ENCODE measurements at places on chromosomes 3 and 15.

DNA sequence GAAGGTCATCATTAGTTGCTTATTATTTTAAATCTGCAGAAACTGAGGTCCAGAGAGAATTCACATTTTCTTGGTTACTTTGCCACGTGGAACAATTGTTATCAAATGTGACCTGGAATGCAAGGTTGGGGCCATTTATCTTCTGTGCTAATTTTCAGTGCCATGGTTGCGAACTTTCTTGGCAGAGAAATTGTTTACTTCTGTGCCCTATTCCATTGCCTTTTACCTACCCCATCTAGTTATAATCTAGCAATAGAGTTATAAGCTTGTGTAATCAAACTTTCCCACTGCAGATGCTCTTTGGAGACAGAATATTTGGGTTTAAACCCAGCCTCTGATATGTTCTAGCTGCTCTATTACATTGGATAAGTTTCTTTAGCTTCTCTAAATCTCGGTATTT lies 242.9 kb downstream of the LPP start:
- no peak for DNase-seq

DNA sequence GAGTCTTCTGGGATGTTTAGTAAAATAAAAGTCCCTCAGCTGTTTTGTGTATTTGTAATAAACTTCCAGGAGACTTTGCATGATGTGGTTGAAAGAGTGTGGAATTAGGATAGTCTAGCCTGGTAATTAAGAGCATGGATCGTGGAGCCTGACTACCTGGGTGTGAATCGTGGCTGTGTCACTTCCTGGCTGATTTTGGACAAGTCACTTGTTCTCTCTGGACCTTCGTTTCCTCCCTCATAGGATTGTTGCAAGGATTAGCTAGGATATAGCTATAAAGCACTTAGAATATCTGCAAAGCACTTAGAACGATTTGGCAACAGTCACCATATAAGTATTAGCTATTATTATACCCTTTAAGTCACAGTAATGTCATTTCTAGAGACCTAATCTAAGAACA lies 40.2 kb downstream of the SLMAP start:
- no peak for DNase-seq

DNA sequence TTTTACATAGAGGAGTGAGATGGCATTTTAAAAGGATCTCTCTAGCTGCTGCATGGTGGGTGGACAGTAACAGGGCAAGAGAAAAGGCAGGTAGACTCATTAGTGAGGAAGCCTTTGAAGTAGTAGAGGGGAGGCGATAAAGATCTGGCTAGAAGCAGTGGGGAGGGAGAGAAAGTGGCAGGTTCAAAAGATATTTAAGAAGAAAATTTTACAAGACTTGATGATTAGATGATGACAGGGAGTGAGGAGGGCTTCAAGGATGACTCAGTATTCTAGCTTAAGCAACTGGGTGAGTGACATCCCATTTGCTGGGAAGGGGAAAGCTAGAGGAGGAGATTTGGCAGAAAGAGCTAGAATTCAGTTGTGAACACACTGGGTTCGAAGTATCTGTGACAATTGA lies 3.8 kb upstream of the BRPF1 start:
- DNase-seq = no peak

DNA sequence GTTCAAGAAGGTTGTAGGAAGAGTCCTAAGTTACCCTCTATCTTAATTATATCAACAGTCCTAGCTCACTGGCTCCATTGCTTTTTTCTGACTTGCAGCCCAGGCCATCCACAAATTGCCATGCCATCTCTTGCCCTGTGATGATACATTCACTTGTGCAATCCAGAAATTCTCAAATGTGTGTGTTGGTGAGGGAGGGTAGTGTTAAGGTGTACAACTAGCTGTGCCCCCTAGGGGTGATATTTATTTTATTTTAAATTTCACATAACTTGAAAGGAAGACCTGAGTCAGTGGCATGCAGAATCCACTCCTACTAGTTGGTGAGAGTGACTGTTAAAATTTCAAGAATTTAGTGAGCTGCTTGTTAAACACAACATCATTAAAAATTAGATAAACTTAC lies 156.1 kb upstream of the ANKRD28 start:
- DNase-seq = no peak

- DNase-seq = peak; percentile 27
Measured at GRCh38 chr15:52788099-52788986, 1.8 kb downstream of the ONECUT1 start.

GRCh38 chr3:141945726-141946485 lies 69.5 kb downstream of the ATP1B3 start:
- no peak for DNase-seq

DNA sequence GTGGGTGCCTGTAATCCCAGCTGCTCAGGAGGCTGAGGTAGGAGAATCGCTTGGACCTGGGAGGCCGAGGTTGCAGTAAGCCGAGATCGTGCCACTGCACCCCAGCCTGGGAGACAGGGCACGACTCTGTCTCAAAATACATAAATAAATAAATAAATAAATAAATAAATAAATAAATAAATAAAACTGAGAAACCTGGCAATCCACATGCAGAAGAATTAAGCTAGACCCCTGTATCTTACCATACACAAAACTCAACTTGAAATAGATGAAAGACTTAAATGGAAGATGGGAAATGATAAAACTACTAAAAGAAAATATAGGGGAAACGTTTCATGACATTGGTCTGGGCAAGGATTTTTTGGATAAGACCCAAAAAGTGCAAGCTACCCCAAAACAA lies 58.0 kb downstream of the ATP13A4 start:
- DNase-seq = no peak

DNA sequence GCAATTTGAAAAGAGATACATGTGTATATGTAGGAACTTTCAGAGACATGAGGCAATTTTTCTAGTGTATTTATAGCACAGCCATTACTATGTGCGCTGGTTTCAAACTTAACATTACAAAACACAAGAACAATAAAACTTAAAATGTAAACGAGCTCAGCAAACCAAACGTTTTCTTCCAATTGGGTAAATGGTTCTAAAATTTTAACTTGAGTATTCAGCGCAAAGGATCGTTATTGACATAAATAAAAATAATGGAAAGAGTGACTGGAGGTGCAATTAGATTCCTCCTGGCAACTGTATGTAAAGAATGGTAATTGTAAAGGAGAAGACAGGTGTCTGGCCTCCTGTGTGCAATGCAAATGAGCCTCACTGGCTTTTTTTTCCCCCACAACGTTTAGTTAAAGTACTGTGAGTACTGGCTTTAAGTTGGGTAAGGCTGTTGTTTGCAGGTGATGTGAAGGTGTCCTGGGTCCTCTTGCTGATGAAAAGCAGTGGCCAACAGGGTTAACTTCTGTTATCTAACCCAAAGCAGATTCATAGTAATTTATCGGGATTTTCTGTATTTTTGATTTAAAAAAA lies 14.1 kb upstream of the GADL1 start:
- no peak for DNase-seq

- no peak for DNase-seq
Measured at GRCh38 chr3:156317462-156318074, 197.2 kb downstream of the KCNAB1 start.

GRCh38 chr3:191005790-191006189 lies 143.3 kb upstream of the GMNC start:
- peak; percentile 6 for DNase-seq

GRCh38 chr15:44537735-44538240 lies 841 bp downstream of the EIF3J start:
- DNase-seq = no peak

- no peak for DNase-seq
Measured at GRCh38 chr3:9646800-9647152, 2.5 kb upstream of the MTMR14 start.

GRCh38 chr3:45488591-45488990 lies 100.2 kb downstream of the LARS2 start:
- no peak for DNase-seq

DNA sequence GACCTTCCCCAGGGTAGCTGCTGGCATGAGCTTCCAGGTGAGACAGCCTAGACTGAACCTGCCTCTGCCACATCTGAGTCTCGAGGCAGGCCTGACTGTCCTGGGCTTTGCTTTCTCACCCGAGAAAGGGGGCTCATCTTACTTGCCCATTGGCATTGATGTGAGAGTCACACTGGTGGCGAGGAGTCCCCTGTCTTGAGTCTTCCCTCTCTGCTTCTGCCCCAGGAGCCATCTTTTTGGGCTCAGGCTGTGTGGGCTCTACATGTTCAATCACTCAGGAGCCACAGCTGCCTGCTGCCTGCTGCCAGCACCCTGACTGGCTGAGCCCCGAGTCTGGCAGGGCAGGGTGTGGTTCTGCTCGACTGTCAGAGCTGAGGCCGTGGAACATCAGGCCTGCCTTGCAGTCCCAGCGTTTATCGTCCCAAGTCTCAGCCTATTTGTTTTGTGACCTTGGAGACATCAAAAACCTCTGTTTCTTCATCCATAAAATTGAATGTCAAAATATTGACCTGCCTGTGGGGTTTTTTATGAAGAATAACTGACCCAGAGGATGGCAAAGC lies 132.5 kb downstream of the DNAJB8 start:
- DNase-seq = no peak

DNA sequence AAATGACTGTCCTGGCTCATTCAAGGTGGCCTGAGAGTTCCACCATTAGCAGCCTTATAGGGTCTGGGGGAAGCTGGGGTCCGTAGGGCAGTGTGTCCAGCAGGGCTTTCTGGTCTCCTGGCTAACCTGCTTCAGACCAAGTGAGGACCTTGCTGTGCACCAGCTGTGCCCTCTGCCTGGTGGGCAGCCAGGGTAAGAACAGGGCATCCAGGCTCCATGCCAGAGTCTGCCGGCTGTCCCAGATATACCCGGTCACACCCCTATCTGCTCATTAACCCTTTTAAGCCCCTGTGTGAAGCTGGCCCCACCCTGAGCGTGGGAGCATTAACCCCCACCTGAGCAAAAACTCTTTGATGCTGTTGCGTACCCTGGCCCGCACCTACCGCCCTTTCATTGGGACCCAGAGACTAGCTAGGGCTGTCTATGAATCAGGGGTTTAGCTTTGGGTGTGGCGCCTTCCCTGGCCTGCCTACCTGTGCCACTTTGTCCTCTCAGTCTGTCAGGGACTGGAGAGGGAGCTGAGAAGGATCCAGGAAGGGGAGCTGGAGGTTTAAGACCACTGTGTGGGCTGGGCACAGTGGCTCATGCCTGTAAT lies 17.6 kb downstream of the SEMA3F start:
- no peak for DNase-seq

DNA sequence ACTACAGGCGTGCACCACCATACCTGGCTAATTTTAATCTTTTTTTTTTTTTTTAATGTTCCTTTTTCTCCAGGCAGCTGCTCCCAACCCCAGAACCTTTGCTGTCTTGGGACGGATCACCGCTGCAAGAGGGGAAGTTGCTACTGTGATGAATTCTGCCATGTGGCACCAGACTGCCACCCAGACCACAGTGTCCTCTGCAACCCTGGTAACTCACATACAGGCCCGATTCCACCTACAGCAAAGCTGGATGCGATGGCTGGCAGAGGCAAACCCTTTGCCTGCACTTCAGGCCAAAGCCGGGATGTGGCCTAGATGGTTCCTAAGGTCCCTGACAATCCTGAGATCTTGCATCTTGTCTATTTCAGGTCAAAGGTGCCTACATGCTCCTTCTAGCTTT lies 12.7 kb upstream of the MUC20 start:
- no peak for DNase-seq

- DNase-seq = no peak
Measured at GRCh38 chr3:159236321-159236720, 434.5 kb downstream of the MFSD1 start.

DNA sequence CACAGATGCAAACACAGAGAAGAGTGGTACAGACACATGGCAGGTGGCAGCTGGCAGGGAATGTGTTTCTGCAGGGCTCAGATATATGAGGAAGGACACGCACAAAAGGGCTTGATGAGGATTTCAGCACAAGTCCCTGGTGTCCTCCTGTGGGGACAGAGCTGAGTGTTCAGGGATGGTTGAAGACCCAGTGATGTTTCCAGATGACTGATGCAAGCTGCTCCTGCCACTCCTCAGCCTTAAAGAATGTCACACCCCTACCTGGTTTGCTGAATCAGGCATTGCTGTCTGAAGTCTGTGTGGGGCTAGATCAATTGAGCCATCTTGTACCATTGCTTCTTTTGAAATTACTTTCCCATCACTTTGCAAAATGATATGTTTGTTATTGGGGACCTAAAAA lies 40.2 kb downstream of the TNFAIP8L3 start:
- DNase-seq = no peak

GRCh38 chr3:190117981-190118380 lies 2.7 kb downstream of the P3H2 start:
- DNase-seq = no peak

DNA sequence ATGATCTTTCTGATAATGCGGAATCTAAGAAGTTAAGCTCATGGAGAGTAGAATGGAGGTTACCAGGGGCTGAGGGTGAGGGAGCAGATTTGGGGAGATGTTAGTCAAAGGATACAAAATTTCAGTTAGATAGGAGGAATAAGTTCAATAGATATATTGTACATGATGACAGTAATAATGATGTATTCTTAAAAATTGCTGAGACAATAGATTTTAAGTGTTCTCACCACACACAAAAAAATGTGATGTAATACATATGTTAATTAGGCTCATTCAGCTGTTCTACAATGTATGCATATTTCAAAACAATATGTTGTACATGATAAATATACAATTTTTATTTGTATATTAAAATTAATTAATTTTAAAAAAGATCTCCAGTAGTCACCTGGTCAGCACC lies 81.4 kb downstream of the PGPEP1L start:
- no peak for DNase-seq

- no peak for DNase-seq
Measured at GRCh38 chr15:38049891-38050290, 115.5 kb downstream of the TMCO5A start.

DNA sequence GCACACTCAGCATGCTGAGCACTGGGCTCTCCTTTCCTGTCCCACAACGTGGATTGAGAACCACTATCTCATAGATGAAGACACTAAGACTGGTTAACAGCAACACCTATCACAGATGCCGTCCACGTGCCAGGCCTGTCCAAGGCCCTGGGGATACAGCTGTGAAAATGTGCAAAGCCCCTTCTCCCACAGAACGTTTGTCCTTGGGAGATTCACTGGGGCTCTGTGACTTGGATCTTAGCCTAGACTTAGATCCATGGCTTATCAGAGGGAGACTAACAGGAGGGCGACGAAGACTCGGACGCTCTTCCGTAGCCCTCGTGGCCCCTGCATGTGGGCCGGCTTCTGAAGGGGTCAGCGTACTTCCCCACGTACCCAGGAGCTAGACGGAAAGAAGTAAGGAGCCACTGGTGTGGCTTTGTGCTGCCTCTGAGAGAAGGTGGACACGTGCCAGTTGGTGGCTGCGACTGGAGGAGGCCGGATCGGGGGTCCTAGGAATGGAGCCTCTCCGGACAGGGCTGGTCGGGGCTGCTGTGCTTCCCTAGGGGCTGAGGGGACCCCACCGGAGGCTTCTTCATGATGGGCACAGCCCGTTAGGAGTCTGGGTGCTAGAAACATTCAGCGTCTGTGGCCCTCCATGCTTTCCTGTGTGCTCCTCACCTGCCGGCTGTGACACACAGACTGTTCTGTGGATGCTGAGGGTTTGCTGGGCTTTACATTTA lies 964 bp downstream of the NRROS start:
- DNase-seq = no peak
